ENCODE measurements at places on chromosomes 5 and 9. TPM values are rescaled to one million over a fixed set of nuclear protein-coding genes. Genes with fewer than 3 reads are reported as not detected.

Gene C5orf46
- 130 TPM for total RNA-seq

- DNase-seq = no peak
Measured at GRCh38 chr9:75712700-75713099, 177.8 kb upstream of the PCSK5 start.

Gene GABRA1
- total RNA-seq = not detected

DNA sequence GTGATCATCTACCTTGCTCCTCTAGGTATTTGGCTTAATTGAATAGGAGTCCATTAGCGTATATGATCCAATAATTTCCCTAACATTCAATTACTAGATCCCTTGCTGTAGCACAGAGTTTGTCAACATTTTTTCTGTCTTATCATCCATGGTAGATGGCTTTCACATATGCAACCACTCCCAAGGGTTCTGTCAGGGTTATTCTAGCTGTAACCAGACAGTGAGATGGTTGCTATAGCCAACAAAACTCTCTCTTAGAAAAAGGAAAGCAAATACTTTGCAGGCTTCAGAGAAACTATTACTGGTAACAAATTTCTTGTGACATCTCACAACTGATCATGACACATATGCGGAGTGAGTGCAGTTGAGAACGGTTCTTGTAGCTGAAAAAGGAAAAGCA is 96.2 kb upstream of the EFNA5 start:
- no peak for DNase-seq

- DNase-seq = no peak
Measured at GRCh38 chr5:76016258-76016657, 66.9 kb upstream of the SV2C start.

GRCh38 chr9:70917277-70917676 is 204.1 kb downstream of the TRPM3 start:
- DNase-seq = no peak

DNA sequence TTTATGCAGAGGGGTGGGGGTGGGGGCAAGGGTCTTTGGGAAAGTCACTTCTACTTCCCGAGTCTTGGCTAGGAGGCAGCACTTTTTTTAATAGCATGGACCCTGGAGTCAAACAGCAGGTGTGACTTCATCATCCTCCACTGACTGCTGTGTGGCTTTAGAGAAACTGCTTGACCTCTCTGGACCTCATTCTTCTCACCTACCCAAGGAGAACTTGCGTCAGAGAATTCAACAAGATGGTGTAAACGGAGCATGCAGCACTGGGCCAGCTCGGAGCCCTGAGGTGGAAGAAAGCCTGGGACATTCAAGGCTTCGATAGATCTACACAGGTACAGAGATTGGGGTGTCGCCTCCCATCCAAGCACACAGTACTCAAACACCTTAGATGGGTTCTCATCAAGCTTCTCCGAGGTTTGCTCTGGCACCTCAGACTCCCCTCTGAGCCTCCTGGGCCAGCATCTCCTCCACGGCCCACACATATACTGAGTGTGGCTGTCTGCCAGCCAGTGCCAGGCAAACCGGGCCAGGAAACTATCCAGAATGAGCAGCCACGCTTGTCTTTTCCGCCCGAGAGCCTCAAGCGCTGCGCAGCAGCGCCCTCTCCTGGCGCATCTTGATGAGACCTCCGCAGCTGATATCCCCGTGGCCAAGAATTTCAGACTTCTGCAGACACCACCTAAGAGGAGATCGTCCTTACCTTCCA is 4.6 kb upstream of the SLC25A48 start:
- no peak for DNase-seq

GRCh38 chr9:98083061-98083501 is 26.5 kb downstream of the NANS start:
- peak; percentile 3 for DNase-seq

Gene ADRB2
- 68.8 TPM for total RNA-seq

Gene IL4
- total RNA-seq = not detected

Gene DNAJC21
- total RNA-seq = 40.6 TPM

GRCh38 chr9:88577256-88578120 is 42.5 kb downstream of the NXNL2 start:
- DNase-seq = peak; percentile 60

- DNase-seq = no peak
Measured at GRCh38 chr5:138648841-138649240, 73.6 kb upstream of the HSPA9 start.
